ENCODE measurements at places on chromosomes 13 and 19. TPM values are rescaled to one million over a fixed set of nuclear protein-coding genes. Genes with fewer than 3 reads are reported as not detected.

The SYNGR4 gene
- total RNA-seq, result not detected

The ZNF616 gene
- total RNA-seq, result 7.4 TPM

The ERFL gene
- total RNA-seq, result not detected

The GRIN3B gene
- total RNA-seq, result 0.13 TPM

The B3GNT3 gene
- 7.6 TPM for total RNA-seq

The MISP gene
- 0.60 TPM for total RNA-seq

The ACTMAP gene
- 6.4 TPM for total RNA-seq

Measured in suprapubic skin (tissue), 4 donors.